ENCODE measurements at places on chromosomes 3 and 15.

- DNase-seq = no peak
These were observed 276.7 kb downstream of the NFKBIZ start for GRCh38 chr3:102125994-102126368.

DNA sequence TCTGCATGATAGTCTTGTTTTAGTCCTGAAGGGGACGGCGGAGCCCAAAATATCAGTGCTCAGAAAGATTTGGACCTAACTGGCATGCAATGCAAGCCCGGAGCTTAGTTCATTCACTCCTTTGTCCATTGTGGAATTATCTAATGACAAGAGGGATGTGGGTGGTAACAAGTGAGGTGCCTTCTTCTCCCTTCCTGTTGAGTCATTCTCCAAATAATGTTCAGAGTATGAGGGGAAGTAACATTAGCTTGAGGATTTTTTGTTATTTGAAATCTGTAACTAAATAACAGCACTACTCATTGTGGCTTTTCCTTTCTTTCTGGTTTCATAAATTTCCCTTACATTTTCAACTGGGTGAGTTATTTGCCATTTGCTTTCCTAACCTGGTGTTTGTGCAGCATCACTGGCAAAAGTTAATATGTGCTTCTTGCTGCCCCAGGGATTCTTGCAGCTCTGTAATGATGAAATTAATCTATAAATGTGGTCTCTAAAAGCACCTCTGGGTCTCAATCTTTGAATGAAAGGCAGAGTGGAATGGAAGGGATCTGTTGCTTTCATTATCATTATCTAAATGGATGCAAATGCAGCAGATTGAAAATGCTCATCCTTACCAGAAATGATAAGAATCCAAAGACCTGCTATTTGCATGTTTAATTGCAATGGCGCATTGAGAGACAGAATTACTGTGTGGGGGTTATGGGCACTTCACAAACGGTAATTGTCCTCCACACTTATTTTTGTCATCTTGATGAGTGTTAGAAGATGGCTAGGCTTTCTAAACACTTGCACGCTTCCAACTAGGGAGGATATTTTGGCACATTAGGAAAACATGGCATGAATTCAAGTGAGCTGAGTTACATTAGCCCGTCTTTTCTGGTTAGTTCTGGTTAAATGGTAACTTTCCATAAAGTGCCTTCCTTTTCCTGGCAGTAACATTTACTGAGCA, 89.9 kb upstream of the MITF start:
- DNase-seq = no peak

DNA sequence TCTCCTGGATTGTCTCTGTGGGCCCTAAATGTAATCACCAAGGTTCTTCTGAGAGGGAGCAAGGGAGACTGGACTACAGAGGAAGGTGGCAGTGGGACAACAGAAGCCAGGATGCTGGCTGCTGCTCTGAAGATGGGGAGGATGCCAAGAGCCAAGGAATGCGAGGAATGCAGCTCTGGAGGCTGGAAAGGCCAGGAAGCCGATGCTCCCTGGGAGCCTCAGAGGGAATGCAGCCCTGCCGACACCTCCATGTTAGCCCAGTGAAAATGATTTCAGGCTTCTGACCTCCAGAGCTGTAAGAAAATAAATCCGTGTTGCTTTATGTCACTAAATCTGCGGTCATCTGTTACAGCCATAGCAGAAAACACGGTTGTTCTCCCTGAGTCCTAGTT, 44.1 kb downstream of the UMPS start:
- DNase-seq = no peak

GRCh38 chr3:40593351-40593750, 68.6 kb downstream of the ZNF621 start:
- no peak for DNase-seq

GRCh38 chr3:122057671-122058070, 2.5 kb downstream of the CD86 start:
- DNase-seq = no peak

DNA sequence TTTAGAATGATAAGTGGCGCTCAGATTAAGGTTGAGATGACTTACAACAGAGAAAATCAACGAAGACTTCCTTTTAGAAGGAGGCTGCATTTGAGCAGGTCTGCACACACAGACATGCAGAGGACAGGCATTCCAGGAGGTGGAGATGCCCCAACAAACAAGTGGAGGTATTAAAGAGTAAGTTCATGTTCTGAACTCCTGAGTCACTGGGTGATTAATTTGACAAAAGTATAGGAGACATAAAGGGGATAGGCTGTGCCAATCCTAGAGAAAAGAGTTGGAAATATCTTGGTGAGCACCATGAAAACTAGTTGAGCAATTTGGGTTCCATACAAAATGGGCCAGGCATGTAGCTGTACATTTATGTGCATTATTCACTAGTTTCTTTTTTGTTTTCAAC, 33.5 kb upstream of the BCL6 start:
- no peak for DNase-seq

- DNase-seq = no peak
These were observed 1.9 kb downstream of the ADAMTS9 start for GRCh38 chr3:64685800-64686445.

- no peak for DNase-seq
These were observed 421.3 kb downstream of the PYDC2 start for GRCh38 chr3:191882289-191882688.

DNA sequence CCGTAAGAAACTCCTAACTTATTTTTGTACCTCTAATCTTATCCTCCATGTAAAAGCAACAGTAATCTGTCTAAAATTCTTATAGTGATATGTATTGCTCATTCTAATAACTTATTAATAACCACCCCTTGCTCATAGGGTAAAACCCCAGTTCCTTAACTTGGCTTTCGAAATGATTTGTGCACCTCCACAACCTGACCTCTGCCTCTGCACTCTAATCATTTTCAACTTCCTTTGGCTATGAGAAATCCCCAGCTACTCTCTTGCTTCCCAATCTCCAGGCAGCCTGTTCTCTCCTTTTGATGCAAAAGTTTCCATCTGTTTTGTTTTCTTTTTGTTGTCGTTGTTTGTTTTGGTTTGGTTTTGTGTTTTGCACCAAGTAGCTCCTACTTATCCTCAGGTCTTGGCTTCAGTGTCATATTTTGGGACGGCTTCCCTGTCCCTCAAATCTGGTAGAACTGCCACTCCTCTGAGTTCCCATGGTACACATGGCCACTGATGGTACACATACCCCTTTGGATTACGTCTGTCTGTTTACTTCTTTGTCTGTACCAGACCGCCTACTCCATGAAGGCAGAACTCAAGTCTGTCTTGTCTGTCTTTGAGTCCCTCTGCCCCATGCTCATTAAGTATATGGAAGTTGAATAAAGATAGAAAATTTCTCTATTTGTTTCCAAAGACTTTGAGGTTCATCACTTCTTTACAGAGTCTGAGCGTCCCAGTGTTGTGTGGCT, 105.6 kb upstream of the TGFBR2 start:
- DNase-seq = no peak

- DNase-seq = no peak
These were observed 124.4 kb downstream of the PDZRN3 start for GRCh38 chr3:73500321-73500720.

GRCh38 chr15:68383161-68384074, 48.5 kb downstream of the ITGA11 start:
- DNase-seq = peak; percentile 49

GRCh38 chr3:79339846-79340245, 428.0 kb downstream of the ROBO1 start:
- DNase-seq = no peak

GRCh38 chr3:111751961-111752360, 107.1 kb upstream of the PHLDB2 start:
- no peak for DNase-seq

DNA sequence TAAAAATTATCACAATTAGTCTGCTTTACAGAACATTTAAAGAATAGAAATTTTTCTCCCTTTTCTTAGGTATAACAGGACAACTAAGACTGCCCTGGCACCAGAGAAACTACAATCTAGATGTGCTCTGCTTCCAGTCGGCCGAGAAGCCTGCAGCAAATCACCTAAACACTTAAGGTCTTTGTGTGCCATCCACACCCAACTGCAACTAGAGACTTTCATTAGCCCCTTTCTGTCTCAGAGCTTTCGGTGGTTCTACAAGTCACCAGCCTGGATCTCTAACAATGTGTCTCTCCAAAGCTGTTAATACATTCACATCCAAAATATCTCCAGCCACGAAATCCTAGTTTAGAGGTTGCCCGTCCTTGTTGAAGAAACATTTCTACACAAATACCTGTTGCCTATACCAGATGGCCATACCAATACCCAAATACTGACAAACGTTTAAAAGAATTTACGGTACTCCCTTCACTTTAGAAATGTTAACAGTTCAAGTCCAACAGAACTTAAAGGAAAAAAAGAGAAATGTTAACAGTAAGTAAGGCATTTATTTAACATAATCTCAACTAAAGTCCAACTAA, 6.7 kb downstream of the PRC1 start:
- DNase-seq = no peak

DNA sequence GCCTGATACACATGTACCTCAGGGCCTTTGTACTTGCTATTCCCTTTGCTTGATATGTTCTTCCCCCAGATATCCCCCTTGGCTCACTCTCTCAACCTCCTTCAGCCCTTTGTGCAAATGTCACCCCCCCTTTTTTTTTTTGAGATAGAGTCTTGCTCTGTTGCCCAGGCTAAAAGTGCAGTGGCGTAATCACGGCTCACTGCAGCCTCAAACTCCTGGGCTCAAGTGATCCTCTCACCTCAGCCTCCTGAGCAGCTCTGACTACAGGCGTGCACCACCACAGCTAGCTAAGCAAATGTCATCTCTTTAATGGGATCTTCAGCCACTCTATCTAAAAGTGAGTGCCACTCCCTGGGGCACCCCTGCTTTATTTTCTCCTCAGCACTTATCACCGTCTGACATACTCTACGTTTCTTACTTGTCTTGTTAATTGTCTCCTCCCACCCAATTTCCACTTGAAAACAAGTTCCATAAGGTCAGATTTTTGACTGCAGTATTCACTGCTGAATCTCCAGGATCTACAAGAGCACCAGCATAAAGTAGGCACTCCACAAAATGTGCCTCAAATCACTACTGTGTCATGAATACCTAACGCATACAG, 14.6 kb downstream of the IP6K2 start:
- no peak for DNase-seq
